Central memory CD4-positive, alpha-beta T cell (primary cell): ENCODE measurements at places on chromosomes 5 and 9.

DNA sequence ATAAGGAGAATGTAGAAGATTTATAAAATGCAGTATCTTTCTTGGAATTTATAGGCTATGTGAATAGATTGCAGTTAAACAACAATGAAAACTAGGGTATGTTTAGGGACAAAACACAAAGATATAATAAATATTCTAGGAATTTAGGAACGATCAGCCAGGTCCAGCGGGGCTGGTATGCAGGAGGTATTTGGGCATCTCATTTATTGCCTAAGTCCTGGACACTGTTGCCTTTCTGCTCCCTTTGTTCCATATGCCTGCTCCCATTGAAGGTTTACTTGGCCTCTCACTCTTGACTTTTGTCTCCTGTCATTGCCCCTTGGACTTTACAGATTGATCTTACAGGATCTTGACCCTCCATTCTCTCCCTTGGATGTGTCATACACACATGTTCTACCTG, 55.9 kb downstream of the SNX24 start:
- no peak for DNase-seq

DNA sequence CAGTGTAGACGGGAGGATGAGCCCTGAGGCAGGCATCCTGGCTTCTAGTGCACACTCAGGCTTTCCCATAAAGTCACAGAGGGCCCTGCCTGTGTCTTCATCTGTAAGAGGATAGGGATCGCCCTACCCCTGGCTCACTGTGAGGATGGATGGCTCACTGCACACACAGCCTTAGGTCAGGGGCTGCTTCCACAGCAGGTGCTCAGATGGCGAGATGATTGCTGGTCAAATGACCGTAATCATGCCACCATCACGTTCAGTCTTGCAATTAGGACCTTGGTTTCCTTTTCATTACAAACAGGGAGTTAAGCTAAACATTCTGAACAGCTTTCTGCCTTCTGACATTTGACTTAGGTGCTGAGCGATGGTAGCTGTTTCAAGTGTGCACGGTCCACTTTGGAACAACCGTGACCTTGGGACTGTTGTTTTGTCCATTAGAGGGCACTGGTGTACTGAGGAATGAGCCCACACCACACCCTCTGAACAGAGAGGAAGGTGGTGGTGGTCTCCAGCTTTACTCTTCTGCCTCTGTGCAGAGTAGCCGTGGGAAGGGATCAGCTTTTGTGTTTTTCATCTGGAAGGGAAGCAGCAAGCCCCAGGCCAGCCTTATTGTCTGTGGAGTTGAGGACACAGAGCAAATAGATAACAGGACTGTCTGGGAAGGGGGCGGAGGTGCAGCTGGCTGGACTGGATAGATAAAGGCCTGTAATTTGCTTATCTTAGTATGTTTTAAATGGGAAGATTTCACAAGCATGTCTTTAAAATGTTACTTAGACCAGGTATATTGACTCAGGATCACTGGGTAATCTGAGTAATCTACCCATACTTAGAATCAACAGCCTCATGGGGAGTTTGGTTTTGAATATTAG, 183.1 kb downstream of the TRIO start:
- DNase-seq = no peak

- DNase-seq = no peak
These were observed 142.7 kb downstream of the PAX5 start for GRCh38 chr9:36891341-36891811.

DNA sequence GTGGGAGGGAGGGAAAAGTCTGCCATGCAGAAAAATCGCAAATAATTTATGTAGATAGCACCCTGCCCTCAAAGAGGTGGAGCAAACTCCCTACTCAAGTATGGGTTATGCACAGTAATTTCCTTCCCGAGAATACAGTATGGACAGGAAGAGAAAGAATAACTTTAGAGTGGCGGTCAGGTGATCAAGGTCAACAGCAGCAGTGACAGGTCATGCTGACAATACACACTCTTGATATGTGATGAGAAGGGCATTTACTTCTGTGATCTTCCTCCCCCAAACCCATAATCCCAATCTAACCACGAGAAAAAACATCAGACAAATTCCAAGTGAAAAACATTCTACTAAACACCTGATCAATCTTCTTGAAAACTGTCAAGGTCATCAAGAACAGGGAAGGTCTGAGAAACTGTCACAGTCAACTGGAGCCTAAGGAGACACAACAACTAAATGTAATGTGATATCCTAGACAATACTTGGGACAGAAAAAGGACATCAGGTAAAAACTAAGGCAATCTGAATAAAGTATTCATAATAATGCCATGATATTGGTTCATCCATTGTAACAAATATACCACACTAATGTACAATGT, 11.7 kb downstream of the BICD2 start:
- DNase-seq = no peak

- DNase-seq = no peak
These were observed 10.4 kb upstream of the ANKRD33B start for GRCh38 chr5:10553476-10553875.

DNA sequence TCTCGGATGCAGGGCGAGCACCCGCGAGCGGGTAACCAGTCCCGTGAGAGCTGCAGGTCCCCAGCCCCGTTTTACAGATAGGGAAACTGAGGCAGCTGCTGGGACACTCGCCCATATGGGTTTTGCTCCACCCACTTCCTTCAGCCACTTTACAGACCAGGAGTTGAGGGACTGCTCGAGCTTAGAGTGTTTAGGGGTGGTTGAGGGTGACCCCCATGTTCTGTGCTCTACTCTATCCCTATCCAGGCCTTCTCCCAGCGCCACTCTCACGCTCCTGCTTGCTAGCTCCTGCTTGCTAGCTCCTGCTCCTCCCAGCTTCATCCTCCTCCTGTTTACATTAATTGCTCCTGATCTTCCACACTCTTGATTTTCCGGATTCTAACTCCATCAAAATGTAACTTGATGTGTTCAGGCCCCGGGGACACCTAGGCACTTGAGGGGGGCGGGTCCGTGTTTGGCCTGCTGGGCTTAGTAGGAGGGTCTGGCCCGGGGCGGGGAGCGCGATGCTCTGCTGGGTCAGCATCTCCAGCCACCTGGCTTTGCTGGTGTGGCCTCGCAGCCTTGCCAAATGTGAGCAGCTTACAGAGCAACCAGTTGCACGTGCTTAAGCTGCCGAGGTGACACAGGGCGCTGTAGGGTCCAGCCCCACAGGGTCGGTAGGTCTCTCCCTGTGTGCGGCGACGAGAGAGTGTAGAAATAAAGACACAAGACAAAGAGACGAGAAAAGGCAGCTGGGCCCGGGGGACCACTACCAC, 1.5 kb upstream of the PTGES2 start:
- no peak for DNase-seq

DNA sequence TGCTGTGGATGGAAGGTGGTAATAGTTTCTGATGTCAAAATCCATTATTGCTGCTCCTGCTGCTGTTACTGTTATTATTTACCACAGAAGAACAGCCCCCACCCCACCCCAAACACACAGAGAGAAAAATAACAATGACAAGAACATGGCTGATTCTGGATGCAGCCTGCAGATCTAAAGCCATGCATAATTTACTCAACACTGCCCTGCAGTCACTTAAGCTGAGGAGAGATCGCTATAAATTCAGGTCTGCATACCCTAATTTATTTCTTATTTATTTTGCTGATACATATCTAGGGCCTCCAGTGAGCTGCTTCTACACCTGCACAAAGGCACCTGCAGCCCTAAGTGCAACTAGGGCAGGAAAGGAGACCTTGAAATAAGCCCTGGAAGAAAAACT, 132.0 kb downstream of the TRIM32 start:
- DNase-seq = no peak

DNA sequence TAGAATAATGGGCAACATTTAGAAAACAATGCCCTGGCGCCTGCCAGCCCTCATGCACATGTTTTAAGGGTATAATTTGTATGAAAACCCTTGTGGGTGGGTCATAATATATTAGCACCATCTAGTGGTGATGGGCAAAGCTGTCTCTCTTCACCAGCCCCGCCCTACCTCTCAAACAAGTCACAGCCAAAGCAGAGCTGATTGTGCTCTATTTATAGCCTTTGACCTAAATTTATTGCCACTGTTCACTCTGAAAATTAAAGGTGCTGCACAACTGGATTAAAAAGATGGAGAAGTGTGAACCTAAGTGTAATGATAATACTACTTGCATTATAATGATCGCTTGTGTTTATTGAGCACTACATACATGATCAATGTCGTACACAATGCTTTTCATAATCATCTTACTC, 131.9 kb upstream of the ANKH start:
- DNase-seq = peak; percentile 68

DNA sequence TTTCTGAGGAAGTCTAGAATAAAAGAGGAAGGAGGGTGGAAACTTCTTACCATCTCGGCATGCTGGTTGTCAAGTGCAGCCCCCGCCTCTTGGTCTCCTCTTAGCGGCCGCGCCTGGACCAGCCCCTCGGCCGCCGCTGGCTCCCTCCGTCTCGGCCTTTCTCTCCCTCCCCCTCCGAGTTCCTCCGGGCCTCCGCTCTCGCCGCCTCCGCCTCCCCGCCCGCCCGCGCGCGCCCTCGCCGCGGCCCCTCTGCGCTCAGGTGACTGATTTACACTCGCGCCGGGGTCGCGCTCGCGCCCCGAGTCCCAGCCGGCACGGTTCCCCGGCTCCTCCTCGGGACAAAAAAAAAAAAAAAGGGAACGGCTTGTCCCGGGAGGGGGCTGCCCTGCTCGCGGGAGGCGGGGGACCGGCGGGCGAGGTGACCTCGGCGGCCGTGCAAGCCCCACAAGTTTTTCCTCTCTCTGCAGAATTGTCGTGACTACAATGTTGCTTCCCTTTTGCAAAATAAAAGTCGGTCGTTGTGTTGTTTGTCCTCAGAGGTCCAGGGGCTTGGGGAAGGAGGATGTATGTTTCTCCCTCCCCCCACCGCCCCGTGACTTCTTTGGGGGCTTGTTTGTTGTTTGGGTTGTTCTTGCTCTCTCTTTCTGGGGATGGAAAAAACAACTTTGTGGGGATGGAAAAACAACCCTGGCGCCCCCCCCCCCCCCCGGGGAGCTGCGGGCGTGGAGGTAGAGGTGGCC, at the start of gene BNC2:
Gene BNC2, minus strand, starts transcription at position 75 of the 740 bp plus-strand sequence. Its CDS starts 22 bp downstream, at position 53.
- DNase-seq = no peak

DNA sequence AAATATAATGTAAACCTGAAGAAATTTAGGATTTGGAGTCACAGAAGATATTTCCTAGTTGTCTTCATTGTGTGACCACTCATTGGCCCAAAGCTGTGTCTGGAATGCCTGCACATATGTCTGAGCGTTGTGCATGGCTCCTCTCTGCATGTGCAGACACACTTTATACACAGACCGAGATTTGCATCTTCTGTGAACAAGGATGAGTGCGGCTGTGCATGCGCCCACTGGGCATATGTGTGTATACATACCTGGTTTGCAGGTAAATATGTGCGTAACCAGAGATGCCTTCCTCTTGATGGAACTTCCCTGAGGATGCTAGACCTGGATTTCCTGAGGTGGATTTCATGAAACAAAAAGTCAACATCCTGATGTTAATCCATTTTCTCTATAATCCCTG, 19.1 kb downstream of the PHF2 start:
- DNase-seq = no peak

GRCh38 chr5:179812135-179812825, 5.6 kb upstream of the MGAT4B start:
- DNase-seq = no peak

- no peak for DNase-seq
These were observed 169.7 kb downstream of the C9orf50 start for GRCh38 chr9:129451089-129451656.

- DNase-seq = no peak
These were observed 354.5 kb upstream of the ZNF608 start for GRCh38 chr5:125100951-125101350.

- DNase-seq = no peak
These were observed 315.2 kb downstream of the ARHGAP26 start for GRCh38 chr5:143085319-143085917.

- DNase-seq = no peak
These were observed 1879.9 kb upstream of the ACO1 start for GRCh38 chr9:30504502-30504905.

DNA sequence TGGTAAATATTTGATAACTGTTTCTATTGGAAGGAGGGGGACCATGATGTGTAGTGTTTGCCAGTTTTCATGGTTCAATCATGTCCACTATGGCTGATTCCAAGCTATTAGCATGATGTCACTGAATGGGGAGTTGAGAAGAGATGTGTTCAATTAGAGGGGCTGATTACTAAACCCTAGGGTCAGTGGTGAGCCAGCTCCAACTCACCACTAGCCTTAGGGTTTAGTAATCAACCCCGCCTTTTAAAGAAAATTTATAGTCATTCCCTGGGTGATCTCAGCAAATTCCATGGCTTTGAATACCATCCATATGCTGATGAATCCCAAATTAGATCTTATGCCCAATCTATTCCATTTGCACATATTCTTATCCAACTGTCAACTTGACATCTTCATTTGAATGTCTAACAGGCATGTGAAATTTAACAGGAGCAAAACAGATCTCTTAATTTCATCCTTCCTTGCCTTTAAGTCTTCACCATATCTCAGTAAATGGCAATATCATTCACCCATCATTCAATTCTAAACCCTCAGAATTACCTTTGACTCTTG, 98.8 kb downstream of the GCNT1 start:
- no peak for DNase-seq

GRCh38 chr5:132416306-132417009, 46.9 kb downstream of the SLC22A5 start:
- DNase-seq = no peak

GRCh38 chr5:148913985-148914431, 87.6 kb downstream of the ADRB2 start:
- no peak for DNase-seq

DNA sequence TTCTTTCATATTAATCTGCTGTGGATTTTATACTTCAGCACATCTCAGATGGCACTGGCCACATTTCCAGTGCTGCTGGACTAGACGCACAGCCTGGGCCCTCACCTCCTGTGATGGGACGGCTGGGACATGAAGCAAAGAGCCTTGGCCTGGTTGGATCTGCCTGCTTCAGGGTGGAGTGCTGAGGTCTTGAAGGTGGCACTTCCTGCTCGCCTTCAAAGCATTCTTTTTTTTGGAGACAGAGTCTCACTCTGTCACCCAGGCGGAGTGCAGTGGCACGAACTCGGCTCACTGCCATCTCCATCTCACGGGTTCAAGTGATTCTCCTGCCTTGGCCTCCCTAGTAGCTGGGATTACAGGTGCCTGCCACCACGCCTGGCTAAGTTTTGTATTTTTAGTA, 73.1 kb downstream of the RAPGEF1 start:
- DNase-seq = peak; percentile 67

GRCh38 chr5:133052317-133053175, 733 bp downstream of the HSPA4 start:
- DNase-seq = peak; percentile 23

- DNase-seq = no peak
These were observed 190.7 kb upstream of the SLC27A6 start for GRCh38 chr5:128774605-128775004.

DNA sequence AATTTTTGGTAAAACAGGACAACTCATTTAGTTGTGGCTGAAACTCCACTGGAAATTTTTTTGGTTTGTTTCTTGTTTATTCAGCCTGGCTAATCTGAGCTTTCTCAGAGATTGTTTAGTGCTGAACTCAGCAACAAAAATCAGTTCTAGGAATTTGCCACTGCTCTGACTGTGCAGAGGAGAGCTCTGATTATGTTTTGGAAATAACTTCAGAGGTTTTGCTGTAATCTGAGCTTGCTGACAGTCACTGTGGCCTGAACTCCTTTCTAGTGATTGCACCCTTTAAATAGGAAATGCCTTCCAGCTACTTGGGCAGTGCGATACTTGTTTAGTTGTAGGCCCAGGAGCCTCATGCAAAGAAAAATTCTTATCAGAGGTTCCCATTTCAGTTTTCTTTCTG, 60.2 kb downstream of the OSTF1 start:
- DNase-seq = peak; percentile 6
